ENCODE measurements at places on chromosomes 13 and 19.

GRCh38 chr13:72530471-72530870 is 197.0 kb downstream of the MZT1 start:
- no peak for ATAC-seq

GRCh38 chr13:86986448-86986847 is 684.7 kb upstream of the SLITRK5 start:
- no peak for ATAC-seq

- ATAC-seq: no peak
These were observed 20.4 kb downstream of the LMO7 start for GRCh38 chr13:75656425-75656989.

GRCh38 chr13:95207769-95208366 is 93.4 kb downstream of the ABCC4 start:
- ATAC-seq: no peak

GRCh38 chr13:50123862-50124535 is 108.8 kb downstream of the KCNRG start:
- ATAC-seq: peak; percentile 77

GRCh38 chr13:58343076-58343475 is 711.5 kb downstream of the PCDH17 start:
- no peak for ATAC-seq

GRCh38 chr13:63517371-63517770 is 2101.7 kb upstream of the PCDH20 start:
- no peak for ATAC-seq

- no peak for ATAC-seq
These were observed 533.4 kb upstream of the NBEA start for GRCh38 chr13:34408640-34409039.

- ATAC-seq: no peak
These were observed 128.1 kb downstream of the TUBA3C start for GRCh38 chr13:19053561-19053960.

GRCh38 chr13:40063278-40063698 is 407.8 kb downstream of the COG6 start:
- no peak for ATAC-seq

- no peak for ATAC-seq
These were observed 5.0 kb downstream of the PVR start for GRCh38 chr19:44648631-44649251.

GRCh38 chr19:12984143-12984627 is 11.1 kb upstream of the NFIX start:
- no peak for ATAC-seq

GRCh38 chr19:38812841-38813320 is at the start of gene LGALS4:
LGALS4 (minus strand) TSS chr19:38812945; CDS start chr19:38812886, 59 bp downstream.
- no peak for ATAC-seq

DNA sequence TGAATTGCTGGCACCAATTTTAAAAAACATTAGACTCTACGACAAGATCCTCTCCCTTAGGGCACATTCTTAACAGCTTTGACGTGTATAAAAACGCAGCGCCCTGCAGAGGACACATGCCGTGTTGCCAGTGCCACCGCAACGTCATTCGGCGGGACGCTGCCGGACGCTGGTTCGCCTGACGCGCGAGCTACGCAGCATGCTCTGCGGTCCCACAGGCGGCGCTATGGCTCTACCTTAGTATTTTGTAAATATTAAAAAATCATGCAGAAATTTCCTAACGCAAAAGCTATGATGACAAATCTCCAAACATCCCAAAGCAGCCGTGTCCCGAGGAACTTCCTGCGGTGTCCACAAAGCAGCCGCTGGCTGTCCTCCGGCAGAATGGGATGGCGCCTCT is 4.2 kb upstream of the ADPRHL1 start:
- ATAC-seq: no peak

DNA sequence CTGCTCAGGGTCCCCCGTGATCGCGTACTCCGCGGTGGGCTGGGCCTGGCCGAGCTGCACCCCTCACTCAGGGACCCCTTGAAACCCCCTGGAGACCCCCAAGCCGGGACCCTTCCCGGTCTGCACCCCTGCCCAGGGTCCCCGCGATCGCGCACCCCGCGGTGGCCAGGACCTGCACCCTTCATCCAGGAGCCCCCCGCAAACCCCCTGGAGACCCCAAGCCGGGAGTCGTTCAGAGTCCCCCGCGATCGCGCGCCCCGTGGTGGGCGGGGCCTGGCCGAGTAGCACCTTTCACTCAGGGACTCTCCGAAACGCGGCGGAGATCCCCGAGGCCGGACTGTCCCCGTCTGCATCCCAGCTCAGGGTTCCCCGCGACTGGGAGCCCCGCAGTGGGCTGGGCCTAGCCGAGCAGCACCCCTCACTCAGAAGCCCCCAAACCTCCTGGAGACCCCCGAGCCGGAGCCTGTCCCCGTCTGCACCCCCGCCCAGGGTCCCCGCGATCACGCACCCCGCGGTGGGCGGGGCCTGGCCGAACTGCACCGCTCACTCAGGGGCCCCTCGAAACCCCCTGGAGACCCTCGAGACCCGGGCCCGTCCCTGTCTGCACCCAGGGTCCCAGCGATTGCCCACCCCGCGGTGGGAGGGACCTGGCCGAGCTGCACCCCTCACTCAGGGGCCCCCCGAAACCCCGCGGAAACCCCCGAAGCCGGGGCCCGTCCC is 748 bp downstream of the LMNB2 start:
- ATAC-seq: peak; percentile 23

DNA sequence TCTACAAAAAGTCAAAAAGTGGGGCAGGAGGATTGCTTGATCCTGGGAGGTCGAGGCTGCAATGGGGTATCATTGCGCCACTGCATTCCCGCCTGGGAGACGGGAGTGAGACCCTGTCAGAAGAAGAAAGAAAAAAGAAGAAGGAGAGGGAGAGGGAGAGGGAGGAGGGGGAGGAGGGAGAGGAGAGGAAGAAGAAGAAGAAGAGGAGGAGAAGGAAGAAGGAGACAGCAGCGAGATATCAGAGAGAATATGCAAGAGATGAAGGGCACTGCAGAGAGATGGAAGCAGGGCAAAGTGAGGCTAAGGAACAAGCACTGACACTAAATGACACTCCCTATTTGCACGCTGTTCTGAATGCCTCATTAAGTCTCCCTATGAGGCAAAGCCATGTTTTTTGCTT is 14.5 kb downstream of the CYP2F1 start:
- no peak for ATAC-seq

DNA sequence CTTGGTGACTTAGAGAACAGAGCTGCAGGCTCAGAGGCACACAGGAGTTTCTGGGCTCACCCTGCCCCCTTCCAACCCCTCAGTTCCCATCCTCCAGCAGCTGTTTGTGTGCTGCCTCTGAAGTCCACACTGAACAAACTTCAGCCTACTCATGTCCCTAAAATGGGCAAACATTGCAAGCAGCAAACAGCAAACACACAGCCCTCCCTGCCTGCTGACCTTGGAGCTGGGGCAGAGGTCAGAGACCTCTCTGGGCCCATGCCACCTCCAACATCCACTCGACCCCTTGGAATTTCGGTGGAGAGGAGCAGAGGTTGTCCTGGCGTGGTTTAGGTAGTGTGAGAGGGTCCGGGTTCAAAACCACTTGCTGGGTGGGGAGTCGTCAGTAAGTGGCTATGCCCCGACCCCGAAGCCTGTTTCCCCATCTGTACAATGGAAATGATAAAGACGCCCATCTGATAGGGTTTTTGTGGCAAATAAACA is 9.9 kb downstream of the APOC1 start:
- ATAC-seq: no peak

All from activated CD4-positive, CD25-positive, alpha-beta regulatory T cell treated with anti-CD3 and anti-CD28 coated beads, Interleukin-2, amount 50 U/mL, for 24 hours (primary cell).